ENCODE measurements at places on chromosomes 13 and 19.
A peak's percentile ranks its signal among the peaks of the same experiment; 100 is the strongest.

- no peak for DNase-seq
Measured at GRCh38 chr19:48784527-48784926, 26.3 kb downstream of the BCAT2 start.

DNA sequence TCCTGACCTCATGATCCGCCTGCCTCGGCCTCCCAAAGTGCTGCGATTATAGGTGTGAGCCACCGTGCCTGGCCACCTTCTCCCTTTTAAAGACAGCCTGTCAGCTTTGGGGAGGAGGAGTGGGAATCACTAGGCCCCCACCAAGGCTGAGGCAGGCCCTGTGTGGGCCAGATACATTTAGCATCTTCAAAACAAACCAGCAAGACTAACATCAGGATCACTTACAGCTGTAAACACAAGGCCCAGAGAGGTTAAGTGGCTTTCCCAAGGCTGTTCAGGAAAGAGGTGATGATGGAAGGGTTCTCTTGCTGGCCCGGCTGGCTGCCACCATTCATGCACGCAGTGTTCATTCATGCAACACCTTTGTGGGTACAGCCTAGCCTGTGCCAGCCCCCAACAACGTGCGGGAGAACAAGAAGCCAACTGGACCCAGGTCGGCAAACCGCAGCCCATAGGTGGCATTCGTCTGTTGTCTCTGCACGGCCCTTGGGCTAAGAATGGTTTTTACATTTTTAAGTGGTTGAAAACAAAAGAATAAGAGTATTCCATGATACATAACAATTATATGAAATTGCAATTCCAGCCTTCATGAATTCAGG, 23.0 kb downstream of the IER2 start:
- no peak for DNase-seq

DNA sequence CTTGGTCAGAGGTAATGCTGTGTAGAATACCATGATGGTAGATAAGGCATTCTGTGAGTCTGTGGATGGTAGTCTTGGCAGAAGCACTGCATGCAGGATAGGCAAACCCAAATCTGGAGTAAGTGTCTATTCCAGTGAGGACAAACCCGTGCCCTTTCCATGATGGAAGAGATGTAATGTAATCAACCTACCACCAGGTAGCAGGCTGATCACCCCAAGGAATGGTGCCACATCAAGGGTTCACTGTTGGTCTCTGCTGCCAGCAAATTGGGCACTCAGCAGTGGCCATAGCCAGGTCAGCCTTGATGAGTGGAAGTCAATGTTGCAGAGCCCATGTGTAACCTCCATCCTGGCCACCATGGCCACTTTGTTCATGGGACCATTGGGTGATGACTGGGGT, 155.0 kb downstream of the RAP2A start:
- DNase-seq: no peak

GRCh38 chr19:48175578-48175977, 5.1 kb downstream of the ZSWIM9 start:
- DNase-seq: no peak

DNA sequence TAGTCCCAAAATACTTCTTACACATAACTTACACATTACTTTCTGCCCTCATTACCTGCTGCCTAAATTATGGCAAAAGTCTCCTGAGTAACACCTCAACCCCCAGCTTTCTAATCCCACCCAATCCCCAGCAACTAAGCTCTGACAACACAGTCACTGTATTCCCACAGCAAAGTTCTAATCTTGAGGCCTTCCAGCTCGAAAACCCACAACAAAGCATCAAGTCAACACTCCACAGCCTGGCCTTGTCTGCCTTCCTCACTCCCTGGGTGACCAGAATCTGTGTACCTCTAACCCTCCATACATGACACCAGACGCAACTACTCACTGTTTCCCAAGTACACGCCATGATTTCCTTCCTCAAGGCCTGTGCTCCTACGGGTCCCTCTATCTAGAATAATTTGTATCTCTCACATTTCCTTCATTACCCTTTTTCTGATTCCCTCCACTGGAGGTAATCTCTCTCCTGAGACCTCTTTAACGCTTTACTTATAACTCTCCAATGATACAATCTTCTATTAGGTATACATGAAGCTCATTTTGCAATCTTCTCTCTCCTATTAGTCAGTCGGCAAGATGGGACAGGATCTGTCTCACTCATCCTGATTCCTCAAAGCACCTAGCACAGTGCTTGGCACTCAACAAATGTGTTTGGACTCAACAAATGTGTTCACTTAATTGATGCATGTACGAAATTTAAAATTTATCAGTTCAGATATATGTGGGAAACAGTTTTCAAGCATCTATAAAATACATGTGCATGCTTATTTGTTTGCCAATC, 87.6 kb upstream of the DOCK9 start:
- DNase-seq: no peak

GRCh38 chr19:22882797-22883196, 50.7 kb downstream of the ZNF723 start:
- peak; percentile 43 for DNase-seq

DNA sequence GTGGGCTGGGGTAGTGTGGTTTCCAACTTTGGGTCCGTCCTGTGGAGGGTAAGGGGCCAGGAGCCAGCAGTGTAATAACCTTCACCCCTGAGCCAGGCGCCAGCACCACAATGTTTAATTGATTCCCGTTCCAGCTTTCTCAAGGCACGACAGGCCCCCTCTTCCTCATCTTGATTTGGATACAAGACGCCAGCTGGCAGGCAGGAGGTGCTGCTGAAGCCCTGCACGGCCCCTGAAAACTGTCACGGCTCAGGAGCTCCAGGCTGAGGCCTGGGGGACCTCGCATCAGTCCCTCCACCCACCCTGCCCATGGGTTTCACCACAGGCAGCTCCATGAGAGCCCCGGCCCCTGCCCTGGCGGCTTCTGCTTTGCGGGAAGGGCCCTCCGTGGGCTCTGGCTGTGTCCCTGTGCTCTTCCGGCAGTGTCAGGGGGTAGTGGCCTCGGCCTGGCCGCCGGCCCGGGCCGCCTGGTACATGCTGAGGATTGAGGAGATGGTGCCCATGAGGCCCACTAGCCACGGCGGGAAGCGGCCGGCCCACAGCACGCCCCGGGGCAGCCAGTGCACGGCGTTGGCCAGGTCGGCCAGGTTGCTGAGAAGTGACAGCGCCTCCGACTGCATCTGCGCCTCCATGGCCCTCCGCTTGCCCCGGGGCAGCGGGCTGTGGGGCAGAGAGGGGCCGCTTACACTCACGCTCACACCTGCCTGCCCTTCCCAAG, 11.9 kb downstream of the PEX11G start:
- no peak for DNase-seq

DNA sequence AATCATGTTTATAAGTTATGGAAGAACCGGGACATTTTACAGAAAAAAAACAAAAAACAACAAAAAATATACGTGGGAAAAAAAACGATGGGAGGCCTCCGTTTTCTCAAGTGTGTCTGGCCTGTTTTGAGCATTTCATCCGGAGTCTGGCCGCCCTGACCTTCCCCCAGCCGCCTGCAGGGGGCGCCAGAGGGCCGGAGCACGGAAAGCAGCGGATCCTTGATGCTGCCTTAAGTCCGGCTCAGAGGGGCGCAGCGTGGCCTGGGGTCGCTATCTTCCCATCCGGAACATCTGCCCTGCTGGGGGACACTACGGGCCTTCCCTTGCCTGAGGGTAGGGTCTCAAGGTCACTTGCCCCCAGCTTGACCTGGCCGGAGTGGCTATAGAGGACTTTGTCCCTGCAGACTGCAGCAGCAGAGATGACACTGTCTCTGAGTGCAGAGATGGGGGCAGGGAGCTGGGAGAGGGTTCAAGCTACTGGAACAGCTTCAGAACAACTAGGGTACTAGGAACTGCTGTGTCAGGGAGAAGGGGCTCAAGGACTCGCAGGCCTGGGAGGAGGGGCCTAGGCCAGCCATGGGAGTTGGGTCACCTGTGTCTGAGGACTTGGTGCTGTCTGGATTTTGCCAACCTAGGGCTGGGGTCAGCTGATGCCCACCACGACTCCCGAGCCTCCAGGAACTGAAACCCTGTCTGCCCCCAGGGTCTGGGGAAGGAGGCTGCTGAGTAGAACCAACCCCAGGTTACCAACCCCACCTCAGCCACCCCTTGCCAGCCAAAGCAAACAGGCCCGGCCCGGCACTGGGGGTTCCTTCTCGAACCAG, 1.8 kb upstream of the APOE start:
- DNase-seq: peak; percentile 86

- no peak for DNase-seq
Measured at GRCh38 chr13:114089341-114089740, 43.1 kb downstream of the RASA3 start.

- no peak for DNase-seq
Measured at GRCh38 chr19:12244370-12244769, 50.3 kb downstream of the ZNF44 start.
